Sciatic nerve (tissue), 2 donors: ENCODE measurements at places on chromosomes 13 and 19.

- DNase-seq = no peak
Measured at GRCh38 chr13:100986571-100986970, 312.0 kb upstream of the TMTC4 start.

DNA sequence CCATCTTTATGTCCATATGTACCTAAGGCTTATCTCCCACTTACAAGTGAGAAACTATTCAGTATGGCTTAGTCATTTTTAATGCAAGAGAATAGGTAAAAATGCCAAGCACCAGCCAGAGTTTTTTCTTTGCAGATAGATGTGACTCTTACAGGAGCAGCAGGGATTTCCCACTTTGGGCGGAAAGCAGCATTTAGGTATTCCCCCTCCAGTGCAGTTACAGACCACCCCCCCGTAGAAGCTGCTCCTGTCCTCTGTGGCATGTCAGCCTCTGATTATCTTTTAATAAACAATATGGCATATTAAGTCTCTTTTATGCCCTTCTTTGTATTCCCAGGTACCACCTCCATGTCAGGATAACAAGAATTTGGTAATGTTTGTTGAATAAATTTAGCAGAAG lies 24.7 kb upstream of the USPL1 start:
- DNase-seq = no peak

DNA sequence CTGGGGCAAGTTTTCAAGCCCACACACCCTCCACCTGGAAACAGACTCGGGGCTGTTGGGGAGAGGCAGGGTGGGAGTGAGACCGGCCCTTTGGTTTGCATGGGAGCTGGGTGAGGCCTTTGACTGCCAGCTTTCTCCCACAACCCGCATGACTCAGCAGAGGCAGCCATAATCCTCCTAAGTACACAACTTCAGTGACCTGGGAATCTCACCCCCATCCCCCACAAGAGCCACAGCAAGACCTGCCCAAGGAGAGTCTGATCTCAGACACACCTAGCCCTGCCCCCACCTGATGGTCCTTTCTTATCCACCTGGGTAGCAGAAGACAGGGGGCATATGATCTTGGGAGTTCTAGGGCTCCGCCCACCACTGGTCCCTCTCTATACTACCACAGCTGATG lies 1615.4 kb downstream of the EFNB2 start:
- DNase-seq = no peak

GRCh38 chr13:94214975-94215374 lies 264.5 kb downstream of the DCT start:
- DNase-seq = no peak

DNA sequence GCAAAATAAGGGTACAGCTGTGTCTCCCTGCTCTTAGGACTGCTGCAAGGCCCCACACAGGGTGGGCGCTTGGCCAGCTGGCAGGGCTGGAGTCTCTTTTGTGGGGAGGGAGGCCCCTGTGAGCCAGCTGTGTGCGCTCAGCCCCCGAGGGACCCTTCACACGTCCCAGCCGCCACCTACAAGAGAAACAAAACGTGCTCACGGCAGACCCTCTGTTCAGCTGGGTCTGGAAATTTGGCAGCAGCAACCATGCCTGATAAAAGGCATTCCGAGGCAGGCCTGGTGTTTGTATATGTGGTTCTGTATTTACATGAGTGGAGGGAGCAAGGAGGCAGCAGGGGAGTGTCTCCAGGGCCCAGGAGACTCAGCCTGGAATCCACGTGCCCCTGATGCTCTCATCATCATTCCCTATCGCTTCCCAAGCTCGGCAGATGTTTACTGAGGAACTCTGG lies 49.7 kb downstream of the CRTC1 start:
- no peak for DNase-seq

GRCh38 chr13:101767131-101767530 lies 314.7 kb downstream of the ITGBL1 start:
- no peak for DNase-seq

GRCh38 chr13:49877629-49878218 lies 58.4 kb downstream of the SPRYD7 start:
- DNase-seq = no peak

- DNase-seq = no peak
Measured at GRCh38 chr13:21020581-21020980, 40.8 kb downstream of the LATS2 start.

- no peak for DNase-seq
Measured at GRCh38 chr13:22846551-22846950, 334.2 kb upstream of the SGCG start.
